Right forelimb (tissue), 1 donor: ENCODE measurements at places on chromosomes 1 and 21.
A peak's percentile ranks its signal among the peaks of the same experiment; 100 is the strongest.

- no peak for DNase-seq
Observed at GRCh38 chr1:48744032-48744431, 32.7 kb downstream of the BEND5 start.

DNA sequence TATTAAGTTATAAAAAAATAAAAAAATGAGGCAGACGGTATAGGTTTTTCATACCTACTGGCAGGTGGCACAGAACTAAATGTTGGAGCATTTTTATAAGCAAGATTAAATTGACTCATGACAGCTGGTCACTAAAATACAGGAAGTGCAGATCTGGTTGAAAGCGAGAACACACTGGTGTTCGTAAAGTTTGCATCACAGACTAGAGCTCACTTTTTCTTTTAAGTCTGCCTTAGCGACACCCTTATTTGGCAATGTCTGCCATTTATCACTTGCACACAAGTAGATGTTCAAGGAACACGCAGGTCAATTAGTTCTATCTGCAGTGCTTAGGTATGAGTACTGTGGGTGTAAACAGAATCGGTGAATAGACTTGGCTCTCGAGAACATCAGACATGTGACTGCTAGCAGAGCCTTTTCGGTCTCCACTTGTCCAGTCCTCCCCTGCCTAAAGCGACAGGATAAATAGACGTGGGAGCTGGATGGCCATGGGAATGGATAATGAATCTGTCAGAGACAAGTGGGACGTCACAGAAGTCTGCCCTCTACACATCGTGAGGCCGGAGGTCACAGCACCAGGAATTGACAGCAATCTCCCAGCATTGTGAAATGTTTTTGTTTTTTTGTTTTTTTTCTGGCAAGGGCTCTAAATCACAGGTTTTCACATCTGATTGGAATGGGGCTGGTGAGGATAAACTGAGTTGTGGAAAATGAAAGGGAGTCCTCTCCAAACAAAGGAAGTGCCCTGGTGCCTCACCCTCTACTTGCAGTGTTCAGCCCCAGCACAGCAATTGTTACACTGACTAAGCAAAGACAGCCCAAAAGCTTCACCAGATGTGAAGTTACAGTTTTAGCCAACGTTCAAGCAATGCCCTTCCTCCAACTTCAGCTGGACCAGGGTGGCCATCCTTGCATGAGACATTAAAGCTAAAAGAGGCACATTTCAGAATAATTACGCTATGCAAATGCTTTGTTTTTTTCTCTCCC, 248.9 kb downstream of the NTNG1 start:
- DNase-seq: no peak

GRCh38 chr1:61299463-61299862, 217.1 kb downstream of the NFIA start:
- no peak for DNase-seq

DNA sequence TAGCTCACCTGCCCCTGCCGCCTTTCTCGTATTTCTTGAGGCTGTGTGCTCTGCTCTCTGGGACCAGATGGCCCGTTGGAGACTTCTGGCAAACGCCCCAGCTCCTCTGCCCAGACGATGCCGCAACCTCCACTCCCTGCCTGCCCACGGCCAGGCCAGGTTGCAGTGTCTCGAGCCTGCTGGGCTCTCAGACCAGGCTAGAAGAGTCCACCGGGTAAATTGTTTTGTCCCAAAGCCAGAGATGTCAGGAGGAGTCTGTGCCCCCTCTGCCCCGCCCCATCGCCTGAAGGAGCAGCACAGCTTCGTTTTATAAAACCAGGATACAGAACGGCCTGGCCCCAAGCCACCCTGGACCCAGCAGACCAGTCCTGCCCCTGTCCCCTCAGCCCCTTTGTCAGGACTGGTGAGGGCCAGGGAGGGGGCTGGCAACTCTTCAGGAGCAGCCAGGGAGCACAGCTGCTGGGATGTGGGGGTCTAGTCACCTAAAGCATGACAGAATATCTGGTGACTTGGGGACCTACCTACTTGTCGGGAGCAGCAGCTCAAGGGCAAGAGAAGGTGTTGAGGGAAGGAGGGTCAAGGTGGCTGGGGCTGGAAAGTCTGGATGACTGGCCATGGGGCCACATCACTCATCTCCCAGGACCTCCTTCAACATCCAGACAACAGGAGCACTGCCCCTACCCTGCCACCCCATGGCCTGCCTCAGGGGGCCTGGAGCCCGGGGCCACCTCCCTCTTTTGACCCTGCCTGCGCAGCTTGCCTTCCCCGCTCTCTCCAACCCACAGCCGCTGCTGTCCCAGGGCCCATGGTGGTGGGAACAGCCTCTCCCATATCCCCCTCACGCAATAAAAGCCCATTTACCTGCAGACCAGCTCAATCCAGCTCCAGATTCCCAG, 33.9 kb upstream of the LBR start:
- DNase-seq: no peak

DNA sequence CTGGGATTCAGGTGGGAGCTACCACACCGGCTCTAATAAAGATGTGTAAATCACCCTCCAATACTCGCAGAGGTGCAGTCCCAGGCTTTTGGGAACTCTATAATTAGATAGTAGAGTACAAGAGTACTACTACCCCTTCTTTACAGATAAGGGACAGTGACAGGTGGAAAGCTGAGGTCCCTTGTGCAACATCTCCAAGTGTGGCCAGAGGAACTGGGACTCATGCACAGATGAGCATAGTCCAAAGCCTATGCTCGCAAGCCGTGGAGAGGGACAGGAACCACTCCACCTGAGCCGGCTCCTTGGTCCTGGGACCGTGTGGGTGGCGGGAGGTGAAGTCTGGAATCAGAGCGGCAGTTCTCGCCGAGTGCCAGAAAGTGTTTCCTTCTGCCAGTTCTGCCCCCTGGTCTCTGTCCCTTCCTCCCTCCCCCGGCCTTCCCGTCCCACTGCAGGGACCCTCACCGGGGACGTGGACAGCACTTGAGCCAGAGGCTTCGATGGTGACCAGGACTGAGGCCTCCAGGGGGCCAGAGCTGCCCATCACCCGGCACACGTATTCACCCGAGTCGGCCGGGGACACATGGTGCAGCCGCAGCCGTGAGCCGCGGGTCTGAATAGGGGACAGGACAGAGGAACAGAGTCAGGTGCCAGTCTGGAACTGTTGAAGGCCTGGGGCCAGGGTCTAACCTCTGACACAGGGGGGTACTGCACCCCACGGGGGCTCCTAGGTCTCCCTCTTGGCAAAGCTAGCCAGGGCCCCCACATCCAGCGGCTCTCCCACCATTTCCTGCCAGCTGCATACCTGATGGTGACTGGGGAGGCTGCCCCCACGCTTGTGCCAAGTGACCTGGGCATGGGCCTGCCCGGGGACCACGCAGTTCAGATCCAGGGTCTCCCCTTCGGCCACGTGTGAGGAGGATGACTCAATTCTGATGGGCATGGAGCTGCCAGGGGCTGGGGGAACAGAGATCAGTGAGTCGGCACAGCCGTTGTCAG, 33.9 kb downstream of the LDLRAD2 start:
- no peak for DNase-seq

DNA sequence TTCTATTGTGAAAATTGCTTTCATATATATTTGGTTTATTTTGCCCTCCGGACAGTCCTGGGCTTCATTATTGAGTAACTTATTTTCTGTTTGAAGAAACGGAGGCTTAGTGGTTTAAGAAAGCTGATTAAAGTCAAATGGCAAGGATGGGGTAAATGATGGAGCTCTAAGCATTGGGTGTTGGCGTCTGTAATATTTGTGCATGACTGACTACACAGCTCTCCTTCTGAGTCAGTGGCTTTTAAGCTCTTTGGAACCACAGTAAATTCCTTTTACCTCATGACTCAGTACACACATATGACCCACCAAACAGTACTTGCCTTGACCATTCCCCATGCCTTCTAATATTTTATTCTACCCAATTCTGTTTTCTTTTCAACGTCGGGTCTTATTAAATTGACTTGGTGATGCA, 21.0 kb downstream of the B3GALT5 start:
- DNase-seq: no peak

DNA sequence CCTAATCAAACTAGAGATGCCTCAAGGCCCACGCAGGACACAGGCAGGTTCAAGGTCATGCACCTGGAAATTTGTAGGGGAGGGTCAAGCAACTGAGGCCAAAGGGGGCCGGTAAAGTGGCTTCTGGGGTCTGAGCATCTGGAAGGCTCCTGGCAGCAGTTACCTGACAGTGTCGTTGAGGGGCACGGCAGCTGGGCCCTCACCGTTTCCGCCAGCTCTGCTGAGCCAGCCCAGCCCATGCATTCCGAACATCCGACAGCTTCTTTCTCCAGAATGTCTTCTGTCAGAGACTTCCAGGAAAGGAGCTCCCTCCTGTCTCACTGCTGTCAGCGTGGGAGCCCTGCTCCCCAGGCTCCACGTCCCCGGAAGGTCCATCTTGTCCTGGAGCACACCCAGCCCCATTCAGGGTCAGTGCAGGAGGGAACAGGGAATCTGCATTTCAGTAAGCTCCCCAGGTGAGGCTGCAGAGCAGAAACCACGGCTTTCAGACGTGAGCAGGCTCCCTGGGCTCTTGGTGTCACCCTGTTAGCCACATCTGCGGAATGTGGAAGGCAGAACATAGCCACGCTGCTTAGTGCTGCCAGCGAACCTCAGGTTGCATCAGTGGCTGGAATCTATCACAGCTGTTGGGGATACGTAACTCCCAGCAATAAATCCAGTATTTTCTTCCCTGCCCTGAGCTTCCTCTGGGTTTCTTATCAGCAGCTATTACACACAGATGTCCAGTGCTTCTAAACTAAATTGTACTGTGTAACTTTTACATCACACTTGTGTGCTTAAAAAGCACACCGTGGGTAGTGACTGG, 36.3 kb upstream of the FAM3B start:
- DNase-seq: no peak

- DNase-seq: no peak
Observed at GRCh38 chr1:61120246-61120840, 38.0 kb downstream of the NFIA start.

DNA sequence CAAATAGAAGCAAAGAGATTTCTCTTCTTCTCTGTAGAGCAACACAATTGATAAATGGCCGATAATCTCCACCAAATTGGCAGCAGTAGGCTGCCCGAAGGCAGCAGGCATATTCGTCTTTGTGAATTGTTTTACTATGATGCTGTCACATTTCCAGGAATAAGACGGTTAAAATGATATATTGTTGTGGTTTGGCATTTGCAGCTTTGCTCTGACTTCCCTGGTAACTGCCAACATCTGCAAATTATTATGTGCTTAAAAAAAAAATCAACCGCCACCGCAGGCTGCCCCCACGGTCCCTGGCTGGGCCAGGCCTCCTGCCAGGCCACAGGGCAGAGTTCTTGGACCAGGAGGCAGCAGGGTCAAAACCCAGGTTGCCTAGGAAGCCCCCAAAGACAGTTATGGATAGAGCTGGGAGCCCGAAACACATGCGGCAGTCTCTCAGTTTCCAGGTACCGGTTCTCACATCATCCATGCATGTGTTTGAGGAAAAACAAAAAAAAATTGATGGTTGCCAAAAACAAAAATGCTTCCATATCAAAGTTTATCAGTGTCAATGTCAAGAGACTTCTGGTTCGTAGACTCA, 179.3 kb downstream of the ETS2 start:
- peak; percentile 66 for DNase-seq

GRCh38 chr1:10623686-10624145, 149.0 kb downstream of the PEX14 start:
- DNase-seq: peak; percentile 5

GRCh38 chr1:181383695-181384094, 99.6 kb upstream of the CACNA1E start:
- DNase-seq: no peak

DNA sequence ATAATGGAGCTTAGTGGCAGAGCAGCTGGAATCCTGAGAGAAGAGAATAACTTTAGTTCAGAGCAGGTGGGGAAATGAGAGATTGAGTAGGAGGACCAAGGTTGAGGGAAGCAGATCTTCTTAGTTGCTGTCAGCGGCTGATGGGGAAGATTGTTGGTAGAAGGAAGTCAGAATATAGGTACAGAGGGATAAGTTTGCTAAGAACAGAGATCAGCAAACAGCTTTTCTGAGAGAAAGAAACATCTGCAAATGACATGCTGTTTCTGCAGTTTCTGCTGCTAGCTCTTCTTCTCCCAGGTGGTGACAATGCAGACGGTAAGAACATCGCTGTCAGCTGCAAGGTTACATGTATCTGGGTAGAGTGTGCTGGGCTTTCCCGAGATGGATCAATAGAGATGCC, at the start of gene CD1C:
CD1C (plus strand) TSS at position 113 of the 400 bp plus-strand sequence; CDS start at position 255, 142 bp downstream.
- DNase-seq: no peak

DNA sequence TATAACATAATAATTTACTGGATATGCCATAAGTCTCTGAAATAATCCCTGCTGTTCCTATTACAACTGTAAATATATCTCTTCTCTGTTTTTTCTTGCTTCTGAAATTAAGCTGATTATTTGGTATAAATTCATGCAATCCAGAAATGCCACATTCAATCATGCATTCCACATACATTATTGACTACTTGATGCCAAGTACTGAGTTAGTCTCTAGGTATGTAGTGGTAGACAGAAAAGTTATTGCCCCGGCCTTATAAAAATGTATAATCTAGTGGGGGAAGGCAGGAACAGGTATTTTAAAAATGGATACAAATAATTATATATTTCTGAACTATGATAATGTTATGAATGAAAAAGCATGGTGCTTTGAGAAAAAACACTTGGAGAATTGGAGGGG, 338.6 kb upstream of the SNX7 start:
- no peak for DNase-seq

DNA sequence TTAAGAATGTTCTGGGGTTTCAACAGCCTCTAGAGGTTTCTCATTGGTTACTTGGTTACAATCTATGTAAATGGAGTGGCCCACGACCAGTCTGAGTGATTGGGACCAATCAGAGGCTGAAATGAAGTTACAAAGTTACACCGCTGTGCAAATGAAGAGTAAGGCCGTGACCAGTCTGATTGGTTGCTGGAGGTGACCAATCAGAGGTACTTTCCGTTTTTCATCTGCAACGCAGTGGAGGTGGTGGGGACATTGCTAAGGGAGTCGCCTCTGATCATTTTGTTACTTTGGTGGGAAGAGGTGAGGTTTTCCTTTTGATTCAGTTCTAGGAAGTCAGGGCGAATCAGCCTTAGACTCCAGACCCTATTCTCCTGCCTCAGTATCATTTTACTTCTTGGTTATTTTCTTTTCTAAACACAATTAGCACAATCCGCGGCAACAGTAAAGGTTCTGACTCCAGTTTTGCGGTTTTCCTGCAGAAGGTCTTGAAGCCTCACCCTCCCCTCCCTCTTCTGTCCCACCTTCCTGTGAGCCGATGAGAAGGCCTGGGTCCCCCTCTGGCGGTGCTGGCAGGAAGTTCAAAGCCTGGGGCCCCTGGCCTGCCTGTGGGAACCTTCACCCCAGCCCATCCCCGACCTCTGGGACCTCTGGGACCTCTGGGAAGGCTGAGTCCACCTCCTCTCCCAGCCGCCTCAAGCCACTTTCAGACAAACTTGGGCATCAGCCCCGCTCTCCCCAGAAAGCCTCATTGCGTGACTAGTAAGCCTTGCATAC, 38.7 kb upstream of the TTC34 start:
- no peak for DNase-seq

GRCh38 chr1:226730836-226731235, 8.2 kb downstream of the ITPKB start:
- DNase-seq: no peak

GRCh38 chr1:193661385-193661784, 475.0 kb upstream of the B3GALT2 start:
- no peak for DNase-seq

- DNase-seq: no peak
Observed at GRCh38 chr1:18900303-18900841, 2.0 kb downstream of the ALDH4A1 start.
